ENCODE measurements at places on chromosomes 5 and 9.

DNA sequence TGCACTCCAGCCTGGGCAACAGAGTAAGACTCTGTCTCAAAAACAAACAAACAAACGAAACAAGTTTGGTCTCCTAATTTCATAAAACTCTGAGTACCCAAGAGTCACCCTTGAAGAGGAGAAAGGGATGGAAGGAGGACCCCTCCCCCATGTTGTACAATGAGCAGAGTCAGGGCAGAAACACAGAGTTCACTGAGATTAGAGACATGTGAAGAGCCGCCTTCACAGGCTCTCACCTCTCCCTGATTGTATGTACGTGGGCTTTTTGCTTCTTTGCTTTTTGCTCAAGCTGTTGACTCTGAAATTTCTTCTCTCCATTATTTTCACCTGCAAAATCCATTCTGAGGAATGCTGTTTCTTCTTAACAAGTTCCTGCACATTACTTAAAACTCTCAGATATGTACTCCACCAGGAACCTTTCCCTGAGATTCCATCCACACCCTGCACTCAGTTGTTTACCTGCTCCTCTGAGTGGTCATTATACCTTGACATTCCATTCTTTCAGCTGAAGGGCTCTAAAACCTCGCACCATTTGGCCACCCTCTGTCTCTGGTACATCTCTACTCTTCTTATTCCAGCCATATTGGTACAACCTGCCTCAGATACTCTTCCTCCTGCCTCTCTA lies 44.4 kb upstream of the ABCA1 start:
- DNase-seq = no peak

- no peak for DNase-seq
Measured at GRCh38 chr5:94777056-94777880, 158.8 kb downstream of the SLF1 start.

GRCh38 chr9:14056316-14056861 lies 257.6 kb downstream of the NFIB start:
- DNase-seq = no peak

DNA sequence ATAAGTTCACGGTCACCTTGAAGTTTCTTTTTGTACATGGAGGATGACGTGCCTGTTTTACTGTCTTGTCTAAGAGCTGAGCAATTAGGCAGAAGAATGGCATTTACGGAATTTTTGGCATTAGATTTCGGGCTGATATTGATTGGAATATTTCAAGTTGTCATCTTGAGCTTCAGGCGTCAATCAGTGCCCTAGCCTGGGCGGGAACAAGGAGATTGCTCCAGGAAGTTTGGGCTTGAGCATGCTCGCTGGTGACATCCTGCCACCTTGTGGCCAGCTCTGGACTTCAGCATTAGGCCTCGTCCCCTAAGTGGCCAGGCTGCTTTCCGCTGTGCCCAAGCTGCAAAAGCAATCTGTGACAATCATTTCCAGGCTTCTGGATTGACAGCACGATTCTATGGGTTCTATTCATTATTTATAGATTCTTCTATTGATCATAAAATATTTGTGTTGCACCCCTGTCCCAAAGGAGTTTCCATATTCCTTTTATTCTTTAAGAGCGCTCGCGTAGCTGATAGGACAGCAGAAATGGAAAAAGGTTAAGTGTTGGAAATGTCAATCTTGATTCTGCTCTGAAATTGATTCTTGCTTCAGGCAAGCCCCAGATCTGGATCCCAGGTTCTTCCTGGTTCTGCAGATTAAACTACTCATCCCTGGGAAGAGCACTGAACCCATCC lies 79.3 kb downstream of the SLC28A3 start:
- peak; percentile 25 for DNase-seq

- no peak for DNase-seq
Measured at GRCh38 chr5:169088028-169088725, 212.8 kb downstream of the SLIT3 start.

- no peak for DNase-seq
Measured at GRCh38 chr9:127058011-127058644, 64.3 kb downstream of the ANGPTL2 start.

GRCh38 chr9:21684231-21684630 lies 118.2 kb upstream of the MTAP start:
- DNase-seq = no peak

DNA sequence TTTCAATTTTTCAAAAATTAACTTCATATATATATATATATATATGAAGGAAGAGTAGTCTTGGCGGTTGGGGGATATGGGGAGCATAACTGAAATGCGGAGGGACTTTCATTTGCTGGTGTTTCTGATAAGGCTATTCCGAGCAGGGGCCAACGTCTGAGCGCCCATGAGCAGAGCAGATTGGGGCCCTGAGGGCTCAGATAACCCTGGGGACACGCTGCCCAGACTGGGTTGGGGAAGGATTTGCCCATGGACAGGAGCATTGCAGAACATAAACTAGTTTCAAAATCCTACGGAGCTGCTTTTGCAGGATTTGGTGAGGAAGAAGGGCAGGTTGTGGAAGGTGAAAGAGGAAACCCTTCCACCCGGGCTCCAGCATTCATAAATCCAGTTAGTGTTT lies 240.2 kb downstream of the IRX1 start:
- DNase-seq = no peak

DNA sequence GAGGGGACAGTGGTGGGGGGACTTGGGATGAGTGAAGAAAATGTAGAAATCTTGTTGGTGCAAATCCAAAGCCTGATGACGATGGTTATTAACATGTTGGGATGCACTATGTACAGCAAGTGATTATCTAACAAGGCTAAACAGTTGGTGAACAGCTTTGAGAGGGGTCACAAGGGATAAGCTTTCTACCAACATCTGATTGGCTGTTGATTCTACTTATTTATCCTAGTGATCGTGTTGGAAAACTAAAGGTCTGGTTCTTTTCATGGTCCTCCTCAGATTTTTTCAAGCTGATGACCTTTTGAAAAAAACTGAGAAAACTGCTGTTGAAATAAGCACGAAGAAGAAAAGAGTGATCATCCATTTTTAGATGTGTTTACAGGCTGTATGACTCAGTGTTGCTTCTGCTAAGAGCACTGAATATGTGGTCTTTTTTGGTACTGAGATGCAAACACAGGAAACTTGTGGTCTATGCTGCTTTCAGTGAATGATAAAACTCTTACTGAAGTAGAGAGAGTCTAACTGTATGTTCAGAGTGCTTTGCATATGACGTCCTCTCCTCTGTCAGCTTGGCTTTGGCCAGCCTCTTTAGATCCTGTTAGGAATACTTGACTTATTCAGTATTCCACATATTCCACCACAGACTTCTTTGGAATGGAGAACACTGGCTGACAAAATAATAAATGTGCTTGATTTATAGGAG lies 174.8 kb downstream of the SLF1 start:
- DNase-seq = no peak

DNA sequence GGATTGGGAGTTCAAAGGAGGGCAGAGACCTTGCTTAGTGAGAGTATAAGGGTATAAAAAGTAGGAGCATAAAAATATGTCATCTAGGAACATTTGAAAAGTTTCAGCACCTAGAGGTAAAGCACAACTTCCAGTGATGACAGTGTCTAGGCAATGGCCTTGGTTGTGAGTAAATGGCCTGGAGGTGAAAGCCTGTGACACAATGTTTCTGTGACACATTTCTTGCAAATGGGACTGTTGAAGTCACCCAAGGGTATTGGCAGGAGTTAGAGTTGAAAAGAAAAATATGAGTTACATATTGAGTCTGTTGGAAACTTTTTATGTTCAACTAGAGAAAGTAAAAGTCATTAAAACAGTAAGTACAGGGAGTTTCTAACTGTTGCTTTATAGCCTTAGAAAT lies 14.8 kb downstream of the C5orf47 start:
- DNase-seq = no peak

DNA sequence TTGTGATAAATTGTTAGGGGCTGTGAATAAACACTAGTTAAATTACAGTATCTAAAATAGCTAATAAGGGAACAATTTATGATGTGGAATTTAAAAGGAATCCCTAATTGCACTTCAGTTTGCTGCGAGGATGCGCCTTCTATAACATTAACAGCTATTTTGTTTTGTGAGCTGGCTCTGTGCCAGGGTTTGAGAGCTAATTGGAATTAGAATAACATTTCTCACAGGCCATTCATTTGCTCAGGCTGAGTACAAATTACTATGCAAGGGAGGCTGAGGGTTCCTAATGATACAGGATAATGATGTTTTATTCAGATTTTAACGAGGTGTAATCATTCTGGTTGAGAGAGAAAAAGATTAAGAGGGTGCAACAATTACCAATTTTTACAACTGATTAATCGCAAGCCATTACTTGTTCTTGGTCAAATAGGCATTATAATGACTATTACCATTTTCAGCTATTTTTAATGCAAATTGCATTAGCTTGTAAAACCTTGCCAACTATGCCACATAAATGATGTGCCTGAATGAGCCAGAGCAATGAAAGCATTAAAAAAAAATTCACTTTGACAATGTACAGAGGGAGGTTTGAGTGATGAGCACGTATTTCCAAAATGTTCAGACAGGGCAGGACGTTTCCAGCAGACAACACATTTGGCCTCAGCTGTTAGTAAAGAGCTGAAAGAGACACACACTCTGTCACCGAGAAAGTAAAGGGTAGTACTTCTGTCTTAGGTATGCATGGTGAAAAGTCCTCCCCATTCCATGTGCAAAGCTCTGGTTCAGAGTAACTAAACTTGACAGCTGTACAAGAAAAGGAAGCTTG lies 576.5 kb downstream of the TLE1 start:
- no peak for DNase-seq

GRCh38 chr9:127921557-127922120 lies 4.8 kb upstream of the ST6GALNAC4 start:
- no peak for DNase-seq

DNA sequence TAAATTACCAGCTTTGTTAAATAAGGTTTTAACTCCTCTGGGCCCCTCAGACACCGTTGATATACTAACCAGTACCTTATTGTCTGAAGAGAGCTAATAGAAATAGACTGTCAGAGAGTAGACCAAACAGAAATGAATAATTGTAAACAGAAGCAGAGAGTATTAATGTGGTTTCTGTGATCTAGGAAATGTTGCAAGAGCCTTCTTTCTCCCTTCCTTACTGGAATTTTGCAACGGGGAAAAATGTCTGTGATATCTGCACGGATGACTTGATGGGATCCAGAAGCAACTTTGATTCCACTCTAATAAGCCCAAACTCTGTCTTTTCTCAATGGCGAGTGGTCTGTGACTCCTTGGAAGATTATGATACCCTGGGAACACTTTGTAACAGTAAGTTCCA lies 5.1 kb downstream of the TYRP1 start:
- DNase-seq = no peak

- DNase-seq = no peak
Measured at GRCh38 chr5:75466006-75466716, 45.3 kb downstream of the CERT1 start.

DNA sequence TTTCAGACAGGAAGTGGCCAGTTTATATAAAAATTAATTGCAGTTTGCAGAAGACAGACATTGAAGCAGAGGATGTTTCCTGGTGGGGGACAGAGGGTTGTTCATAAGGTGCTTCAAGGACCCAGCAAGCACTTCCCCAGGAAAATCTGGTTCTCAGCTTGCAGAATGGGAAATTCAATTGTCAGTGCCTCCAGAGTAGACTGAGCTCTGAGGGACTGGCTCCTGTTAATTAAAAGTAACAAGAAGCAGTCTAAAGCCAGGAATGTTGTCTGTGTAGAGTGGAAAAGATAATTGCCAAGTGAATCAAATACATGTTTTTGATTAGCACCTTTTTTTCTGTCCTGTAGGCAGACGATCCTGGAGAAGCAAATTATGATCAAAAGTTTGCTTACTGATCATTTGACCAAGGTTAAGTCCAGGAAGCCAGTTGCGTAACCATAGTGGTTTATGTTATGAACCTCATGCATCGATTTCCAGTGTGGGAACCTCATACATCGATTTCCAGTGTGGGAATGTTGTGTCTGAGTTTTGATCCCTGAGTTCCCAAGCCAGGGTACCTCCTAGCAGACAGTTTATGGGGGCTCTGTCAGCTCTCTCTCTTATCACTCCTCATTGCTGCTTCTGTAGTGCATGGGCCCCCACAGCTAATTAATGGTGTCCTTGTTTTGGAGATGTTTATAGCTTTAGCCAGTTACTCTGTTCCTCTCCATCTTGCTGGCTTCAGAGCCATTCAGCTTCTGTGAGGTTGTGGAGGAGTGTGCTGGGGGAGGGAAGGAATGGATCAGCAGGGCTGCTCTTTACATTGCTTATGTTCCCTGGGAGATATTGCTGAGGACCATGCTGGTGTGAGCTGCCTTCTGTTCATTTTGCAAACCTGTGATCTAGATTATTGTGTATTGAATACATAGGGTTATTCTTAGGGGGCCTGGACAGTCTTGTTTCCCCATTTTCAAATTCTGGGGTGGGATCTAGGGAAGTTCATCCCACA lies 17.1 kb downstream of the MSANTD3 start:
- no peak for DNase-seq

DNA sequence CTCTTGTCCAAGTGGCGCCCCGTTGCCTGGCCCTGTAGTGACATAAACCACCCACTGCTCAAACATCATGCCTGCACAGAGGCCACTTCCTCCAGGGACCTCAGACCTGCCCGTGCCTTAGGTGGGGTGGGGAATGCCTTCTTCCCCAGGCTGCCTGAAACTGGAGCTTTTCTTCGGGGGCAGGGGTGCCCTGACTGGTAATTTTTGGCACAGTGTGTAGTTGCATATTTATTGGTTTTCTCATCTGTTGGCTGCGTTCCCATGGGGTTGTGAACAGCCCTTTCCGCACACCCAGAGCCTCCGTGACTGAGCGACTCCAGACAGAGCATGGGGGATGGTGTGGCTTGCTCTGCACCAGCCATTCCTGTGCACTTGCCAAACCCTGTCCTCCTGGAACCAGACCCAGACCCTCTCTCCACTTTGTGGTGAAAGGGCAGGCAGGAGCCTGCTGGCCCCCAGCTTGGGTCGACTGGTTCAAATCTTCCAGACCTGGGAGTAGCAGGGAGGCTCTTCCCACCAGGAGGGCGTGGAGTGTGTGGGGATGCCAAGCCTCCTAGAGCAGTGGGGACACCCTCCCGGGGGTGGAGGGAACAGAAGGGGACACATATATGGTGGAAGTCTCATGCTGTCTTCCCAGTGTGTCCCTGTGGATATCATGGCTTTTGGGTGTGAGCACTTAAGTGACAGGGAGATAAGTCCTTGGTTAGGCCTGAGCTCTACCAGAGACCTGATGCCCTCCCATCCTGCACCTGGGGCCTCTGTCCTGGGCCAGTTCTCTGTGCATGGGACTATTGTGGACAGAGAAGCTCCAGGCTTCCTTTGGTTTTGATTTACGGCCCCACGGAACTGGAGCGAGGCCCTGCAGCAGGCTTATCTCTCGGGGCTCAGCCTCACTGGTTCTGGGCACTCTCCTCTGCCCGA lies 39.6 kb downstream of the WNK2 start:
- DNase-seq = no peak

GRCh38 chr5:107919969-107920368 lies 249.2 kb upstream of the EFNA5 start:
- no peak for DNase-seq

GRCh38 chr9:76561900-76562299 lies 102.9 kb downstream of the GCNT1 start:
- no peak for DNase-seq

DNA sequence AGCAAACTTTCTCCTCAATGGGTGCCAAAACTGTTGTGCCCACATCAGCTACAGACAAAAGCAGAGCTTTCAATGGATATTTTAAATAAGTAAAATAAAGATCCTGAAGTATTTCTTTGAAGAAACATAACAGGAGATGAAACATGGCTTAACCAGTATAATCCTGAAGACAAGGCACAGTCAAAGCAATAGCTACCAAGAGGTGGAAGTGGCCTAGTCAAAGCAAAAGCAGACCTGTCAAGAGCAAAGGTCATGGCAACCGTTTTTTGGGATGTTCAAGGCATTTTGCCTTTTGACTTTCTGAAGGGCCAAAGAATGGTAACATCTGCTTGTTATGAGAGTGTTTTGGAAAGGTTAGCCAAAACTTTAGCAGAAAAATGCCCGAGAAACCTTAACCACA lies 77.9 kb downstream of the ANXA1 start:
- DNase-seq = no peak

- no peak for DNase-seq
Measured at GRCh38 chr9:77843871-77844155, 187.8 kb downstream of the GNAQ start.
